ENCODE measurements at places on chromosomes 3 and 15.

DNA sequence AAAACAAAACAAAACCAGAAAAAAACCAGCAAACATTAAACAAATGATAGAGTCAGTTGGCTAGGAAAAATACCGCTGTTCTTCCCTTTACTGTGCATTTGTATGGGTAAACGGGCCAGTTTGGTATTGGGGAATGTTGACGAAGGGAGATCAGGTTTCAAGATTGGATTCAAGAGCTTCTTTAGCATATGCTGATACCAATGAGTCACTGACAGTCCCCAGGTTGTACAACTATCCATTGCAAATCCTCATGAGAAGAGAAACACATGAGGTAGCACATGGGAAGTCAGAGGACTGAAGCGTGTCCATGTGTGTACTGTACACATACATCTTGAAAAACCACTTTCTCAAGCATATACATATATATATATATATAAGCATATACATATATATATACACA, 25.6 kb downstream of the TIGIT start:
- DNase-seq, result peak; percentile 35

GRCh38 chr3:192068464-192069254, 607.7 kb downstream of the PYDC2 start:
- no peak for DNase-seq

GRCh38 chr3:11095932-11096265, 58.4 kb upstream of the HRH1 start:
- DNase-seq, result peak; percentile 17

GRCh38 chr3:124767691-124768090, 37.4 kb downstream of the UMPS start:
- no peak for DNase-seq

DNA sequence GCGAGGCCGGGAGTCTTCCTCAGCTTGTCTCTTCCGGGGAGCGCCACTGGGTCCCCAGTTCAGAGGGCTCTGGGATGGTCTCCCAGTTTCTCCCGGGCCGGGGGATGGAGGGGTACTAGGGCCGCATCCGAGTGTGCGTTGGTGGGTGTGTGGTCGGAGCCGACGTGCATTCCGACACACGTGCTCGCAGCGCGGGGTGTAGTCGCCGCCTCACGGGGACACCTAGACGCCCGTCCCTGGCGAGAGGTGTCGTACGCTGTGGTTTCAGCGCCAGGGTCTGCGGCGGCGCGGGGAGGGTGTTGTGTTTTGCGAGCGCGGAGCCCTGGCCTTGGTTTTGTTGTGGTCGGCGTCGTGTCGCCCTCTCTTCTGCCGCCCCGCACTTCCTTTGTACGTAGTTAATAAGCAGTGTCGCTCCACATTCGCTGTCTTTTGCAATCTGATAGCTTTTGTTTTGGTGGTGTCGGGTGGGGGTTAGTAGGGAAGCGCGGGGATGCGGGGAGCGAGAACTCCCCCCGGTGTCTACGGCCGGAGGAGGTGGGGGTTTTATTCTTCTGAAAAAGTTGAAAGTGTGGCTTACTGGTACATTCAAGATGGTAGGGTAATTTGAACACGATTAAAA, 2.2 kb downstream of the IGF1R start:
- DNase-seq, result peak; percentile 65

- no peak for DNase-seq
These were observed 20.6 kb downstream of the ABTB1 start for GRCh38 chr3:127693336-127693843.

DNA sequence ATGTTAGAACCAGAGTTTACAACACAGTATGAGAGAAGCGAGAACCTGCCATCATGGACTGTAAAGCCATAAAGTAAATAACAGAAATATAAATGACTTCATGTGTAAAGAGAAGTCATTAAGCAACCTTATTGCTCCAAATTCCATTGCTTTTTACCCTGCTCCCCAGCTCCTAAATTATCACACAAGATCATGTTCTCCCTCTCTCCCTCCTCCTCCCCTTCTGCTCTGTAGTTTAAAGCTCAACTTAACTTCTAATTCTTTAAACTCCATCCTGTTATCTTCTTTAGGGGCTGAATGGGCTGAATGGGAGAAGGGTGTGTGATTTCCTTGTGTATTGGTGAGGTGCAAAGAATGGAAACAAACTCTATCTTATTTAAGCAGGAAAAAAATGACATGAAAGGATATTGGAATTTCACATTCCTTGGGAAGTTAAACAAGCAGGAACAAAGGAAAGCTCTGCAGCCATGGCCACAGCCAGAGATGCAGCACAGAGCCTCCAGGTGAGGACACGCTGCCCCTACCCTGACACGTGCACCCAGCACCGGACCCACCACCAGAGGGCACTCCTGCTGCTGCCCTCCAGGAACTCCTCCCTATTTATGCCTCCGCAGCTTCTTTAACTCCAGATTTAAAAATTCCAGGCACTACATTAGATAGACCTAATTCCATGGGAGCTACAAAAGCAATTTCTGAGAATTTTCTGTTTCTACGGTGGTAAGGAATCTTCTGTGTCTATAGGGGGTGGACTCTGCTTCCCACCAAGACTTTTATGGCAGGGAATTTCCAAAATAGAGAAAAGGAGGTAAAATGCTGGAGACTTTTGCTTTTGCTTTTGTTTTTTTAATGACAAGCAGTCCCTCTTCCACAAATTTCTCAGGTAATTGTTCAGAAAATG, 76.9 kb upstream of the ABI3BP start:
- DNase-seq, result peak; percentile 16

DNA sequence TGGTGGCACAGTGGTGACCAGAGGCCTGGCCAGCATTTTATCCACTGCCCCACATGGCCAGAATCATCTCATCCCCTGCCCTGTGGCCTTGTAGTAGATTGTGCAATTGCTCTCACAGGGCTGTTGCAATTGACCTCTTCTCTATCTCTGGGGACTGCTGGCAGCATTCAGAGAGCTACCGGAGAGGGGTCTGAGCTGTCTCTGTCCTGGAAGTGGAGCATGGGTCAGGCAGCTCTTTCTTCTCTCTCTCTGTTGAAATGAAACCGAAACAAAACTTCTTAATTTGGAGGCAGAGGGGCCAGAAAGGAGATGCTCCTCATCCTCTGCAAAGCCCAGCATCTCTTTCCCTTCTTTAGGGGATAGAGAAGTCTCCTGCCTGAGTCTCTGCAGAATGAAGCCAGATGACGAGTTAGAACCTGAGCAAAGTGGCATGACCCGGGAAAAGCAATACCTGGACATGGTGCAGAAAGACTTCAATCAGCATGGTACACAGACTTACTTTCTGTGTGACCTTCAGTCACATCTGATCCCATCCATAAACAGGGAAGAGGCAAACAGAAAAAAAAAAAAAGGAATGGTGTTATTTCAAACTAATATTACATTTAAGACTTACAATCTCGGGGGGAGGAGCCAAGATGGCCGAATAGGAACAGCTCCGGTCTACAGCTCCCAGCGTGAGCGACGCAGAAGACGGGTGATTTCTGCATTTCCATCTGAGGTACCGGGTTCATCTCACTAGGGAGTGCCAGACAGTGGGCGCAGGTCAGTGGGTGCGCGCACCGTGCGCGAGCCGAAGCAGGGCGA, 144.5 kb upstream of the BCL6 start:
- DNase-seq, result peak; percentile 38
